ENCODE measurements at places on chromosomes 2 and 18.

DNA sequence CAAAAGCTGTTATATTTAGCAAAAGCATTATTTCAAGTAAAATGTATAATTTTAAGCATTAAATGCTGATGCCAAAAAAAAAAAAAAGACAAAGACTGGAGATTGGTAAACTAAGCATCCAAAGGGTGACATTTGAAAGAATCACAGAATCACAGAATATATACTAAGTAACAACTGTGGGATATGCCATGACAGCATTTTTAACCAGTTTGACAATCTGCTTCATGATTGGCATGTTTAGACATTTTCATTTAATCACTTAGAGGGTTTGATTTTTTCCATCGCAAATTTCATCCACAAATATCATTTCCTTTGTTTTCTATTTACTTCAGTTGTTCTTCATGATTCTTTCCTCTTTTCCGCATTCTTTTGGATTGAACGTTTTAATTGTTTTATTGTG, 66.9 kb upstream of the TMEM18 start:
- DNase-seq: no peak

- DNase-seq: no peak
Measured at GRCh38 chr18:13439461-13439860, 220.9 kb downstream of the LDLRAD4 start.

DNA sequence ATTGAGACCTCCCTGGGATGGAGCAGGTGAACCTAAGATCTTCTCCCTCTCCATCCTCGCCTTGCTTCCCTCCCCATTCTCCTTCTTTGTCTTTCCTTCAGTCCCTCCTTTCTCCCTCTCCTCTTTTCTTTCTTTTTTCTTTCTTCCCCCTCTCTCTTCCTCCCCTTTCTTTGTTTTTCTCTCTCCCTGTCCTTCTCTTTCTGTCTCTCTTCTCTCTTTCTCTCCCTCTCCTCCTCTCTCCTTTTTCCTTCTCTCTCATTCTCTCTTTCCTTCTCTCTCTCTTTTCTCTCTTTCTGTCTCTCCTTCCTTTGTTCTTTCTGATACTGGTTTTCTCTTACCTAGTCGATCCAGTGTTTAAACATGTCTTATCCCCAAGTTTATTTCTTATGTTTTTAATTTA, 10.7 kb downstream of the MREG start:
- DNase-seq: no peak

GRCh38 chr18:40109252-40110049, 1845.6 kb upstream of the PIK3C3 start:
- DNase-seq: no peak

DNA sequence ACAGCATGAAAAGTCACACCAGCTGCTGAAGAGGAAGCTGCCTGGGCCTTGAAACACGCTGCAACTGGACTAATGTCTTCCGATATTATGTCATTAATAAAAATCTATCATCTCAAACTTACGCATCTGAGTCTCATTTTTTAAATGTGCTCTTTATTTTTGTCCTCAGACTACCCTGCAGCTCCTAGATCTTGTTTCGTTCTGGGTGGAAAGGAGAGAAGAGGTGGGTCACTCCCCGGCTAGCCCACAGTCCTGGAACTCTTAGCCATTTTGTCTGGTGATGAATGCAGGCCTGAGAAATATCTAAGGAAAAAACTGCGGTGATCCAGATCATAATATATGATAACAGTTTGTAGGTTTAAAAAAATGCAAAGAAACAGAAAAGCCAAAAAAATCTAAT, 73.3 kb downstream of the TXNL1 start:
- no peak for DNase-seq

Data from T-helper 22 cell (primary cell).